ENCODE measurements at places on chromosomes 12 and 14. TPM values are rescaled to one million over a fixed set of nuclear protein-coding genes. Genes with fewer than 3 reads are reported as not detected.

- DNase-seq, result no peak
These were observed 20.9 kb downstream of the ACTR6 start for GRCh38 chr12:100221523-100221922.

DNA sequence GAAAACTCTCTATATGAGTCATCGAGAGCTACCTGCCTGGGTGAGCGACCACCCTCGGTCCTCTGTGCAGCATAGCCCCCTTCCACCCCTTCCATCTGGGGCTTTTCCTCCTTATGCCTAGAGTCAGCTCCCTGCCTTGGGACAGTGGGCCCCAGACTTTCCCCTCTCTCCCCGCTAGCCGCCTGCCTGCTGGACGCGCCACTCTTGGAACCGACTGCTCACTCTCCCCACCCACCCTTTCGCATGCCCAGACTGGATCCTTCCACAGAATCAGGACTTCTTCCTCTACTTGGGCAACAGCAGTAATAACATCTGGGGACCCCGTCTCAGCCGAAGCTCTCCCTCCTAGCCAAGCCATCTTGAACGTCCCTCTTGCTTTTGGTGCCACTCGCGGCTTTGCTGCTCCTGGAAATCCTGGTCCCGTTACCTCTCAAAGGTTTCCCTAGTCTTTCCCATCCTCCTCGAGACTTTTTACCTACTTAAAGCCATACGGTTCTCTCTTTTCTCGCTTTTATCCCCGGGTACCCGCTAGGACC is 671 bp downstream of the ESYT1 start:
- DNase-seq, result no peak

DNA sequence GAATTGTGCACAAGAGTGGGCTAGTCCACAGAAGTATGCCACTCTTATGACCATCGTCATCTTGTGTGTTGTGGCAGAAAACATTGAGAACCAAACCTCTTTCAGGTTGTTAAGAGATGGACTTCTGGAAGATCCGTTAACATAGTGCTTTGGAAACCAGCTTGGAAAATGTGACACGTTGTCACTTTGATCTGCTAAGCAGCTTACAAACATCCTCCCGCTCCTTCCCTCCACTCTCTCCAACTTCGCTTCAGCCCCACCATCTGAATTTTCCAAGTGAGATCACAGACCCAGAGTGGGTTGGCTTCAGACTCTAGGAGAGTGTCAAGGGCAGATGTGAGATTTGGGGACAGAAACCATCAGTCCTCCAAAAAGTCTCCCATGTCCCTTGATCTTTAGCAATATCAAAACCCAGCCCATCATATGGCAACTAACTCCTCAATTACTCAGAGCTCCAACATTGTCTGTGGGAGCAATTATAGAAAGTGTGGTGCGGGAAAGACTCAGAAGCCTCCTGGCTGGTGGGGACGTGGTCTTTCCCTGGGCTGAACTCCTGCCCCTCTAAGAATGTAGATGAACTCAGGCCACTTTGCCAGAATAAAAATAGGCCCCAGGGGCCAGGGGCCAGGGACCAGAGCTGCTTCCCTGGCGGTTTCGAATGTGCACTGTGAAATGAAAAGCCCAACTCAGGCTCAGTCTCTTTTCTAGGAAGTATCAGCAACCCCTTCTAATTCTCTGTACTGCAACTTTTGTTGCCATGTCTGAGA is 129.5 kb downstream of the SLC38A6 start:
- no peak for DNase-seq

GRCh38 chr12:13198876-13199275 is 2.4 kb downstream of the EMP1 start:
- DNase-seq, result no peak

The POTEM gene
- total RNA-seq, result not detected
